Inflammatory macrophage (primary cell): ENCODE measurements at places on chromosomes 13 and 19.

DNA sequence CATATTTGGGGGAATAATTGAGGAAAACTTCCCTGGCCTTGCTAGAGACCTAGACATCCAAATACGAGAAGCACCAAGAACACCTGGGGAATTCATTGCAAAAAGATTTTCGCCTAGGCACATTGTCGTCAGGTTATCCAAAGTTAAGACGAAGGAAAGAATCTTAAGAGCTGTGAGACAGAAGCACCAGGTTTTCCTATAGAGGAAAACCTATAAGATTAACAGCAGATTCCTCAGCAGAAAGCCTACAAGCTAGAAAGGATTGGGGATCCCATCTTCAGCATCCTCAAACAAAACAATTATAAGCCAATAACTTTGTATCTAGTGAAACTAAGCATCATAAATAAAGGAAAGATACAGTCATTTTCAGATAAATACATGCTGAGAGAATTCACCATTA is 114.9 kb downstream of the PIBF1 start:
- no peak for DNase-seq

DNA sequence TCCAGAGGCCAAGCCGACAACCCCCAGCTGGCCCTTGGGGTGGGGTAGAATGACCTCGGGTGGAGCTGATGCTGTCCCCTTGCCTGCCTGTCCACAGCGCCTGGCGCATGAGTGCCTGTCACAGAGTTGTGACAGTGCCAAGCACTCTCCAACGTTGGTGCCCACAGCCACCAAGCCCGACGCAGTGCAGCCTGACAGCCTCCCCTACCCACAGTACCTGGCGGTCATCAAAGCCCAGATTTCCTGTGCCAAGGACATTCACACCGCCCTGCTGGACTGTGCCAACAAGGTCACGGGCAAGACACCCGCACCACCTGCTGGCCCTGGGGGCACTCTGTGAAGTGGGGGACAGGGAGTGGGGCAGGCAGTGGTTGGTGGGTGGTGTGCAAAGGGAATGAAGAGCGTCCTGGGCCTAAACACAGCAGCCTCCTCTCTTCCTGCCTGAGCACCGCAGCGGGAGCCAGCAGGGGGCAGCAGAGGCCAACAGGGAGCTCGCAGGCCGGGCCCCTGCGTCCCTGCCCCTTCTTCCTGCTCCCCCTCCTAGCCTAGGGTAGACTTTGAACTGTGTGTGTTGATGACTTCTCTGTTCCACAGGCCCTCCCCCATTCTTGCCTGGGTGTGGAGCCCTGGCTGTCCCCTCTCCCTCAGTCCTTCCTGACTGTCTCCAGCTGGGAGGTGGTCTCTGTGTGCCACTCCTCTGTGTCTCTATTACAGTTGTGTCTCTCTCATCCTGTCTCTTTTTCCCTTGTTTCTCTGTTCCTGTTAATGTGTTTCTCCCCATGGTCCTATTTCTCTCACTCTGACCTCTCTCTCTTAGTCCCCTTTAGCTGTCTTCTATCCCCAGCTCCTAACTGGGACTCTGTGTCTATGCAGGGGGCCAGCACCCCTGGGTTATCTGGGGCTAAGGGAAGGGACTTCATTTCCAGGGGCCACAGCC is 6.5 kb downstream of the MED29 start:
- DNase-seq: peak; percentile 92

GRCh38 chr19:13091400-13092157 is 11.1 kb downstream of the LYL1 start:
- DNase-seq: no peak

GRCh38 chr19:3809881-3810707 is 23.9 kb upstream of the MATK start:
- DNase-seq: no peak

DNA sequence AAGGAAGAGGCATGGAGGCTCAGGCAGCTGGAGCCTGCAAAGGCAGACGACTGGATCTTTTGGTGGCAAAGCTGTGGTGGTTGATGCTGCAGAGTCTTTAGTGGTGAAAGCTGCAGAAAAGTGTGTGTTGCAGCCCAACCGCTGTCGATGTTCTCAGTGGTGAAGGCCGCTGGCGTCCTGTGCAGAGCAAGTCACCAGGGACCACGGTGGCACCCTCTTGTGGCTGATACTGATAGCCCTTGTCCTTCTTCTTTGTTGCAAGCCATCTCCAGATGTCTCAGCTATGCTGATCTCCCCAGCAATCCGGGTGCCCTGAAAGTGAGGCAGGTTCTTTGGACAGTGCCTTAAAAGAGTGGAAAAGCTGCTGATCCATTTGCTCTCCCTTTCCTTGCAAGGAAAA is 610.9 kb upstream of the PCDH9 start:
- no peak for DNase-seq

DNA sequence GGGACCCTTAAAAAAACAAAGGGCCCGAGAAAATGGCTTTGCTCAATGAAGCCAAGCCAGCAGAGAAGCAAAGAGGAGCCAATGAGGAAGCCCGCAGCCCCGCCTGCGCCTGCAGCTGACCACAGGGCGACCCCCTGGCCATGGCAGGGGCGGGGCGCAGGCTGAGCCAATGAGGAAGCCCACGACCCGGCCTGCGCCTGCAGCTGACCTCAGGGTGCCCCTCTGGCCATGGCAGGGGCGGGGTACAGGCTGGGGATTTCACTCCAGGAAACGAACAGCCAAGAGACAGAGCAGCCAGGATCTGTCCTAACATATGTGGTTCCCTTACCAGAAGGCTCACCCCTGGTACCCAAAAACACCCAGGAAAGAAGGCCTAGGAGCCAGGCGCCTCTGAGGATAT is 101.4 kb downstream of the STK24 start:
- DNase-seq: peak; percentile 80

- DNase-seq: peak; percentile 53
Measured at GRCh38 chr19:14347999-14348889, 33.0 kb upstream of the ADGRE5 start.

DNA sequence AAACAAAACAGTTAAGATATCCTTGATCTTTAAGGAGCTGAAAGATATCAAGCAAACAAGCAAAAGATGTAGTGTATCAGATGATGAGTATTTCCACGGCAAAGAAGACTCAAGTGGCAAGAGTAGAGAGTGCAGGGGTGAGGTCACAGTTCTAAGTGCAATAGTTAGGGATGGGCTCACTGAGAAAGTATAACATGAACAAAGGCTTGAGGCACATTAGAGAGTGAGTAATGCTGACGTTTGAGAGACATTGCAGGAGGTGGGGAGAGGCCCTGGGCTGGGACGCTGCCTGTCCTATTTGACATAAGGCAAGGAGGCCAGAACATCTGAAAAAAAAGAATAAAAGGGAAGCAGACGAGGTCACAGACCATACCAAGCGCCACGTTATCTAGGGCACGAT is 1.4 kb downstream of the DUXA start:
- DNase-seq: no peak

- DNase-seq: no peak
Measured at GRCh38 chr13:46297361-46297811, 85.7 kb downstream of the LRRC63 start.

DNA sequence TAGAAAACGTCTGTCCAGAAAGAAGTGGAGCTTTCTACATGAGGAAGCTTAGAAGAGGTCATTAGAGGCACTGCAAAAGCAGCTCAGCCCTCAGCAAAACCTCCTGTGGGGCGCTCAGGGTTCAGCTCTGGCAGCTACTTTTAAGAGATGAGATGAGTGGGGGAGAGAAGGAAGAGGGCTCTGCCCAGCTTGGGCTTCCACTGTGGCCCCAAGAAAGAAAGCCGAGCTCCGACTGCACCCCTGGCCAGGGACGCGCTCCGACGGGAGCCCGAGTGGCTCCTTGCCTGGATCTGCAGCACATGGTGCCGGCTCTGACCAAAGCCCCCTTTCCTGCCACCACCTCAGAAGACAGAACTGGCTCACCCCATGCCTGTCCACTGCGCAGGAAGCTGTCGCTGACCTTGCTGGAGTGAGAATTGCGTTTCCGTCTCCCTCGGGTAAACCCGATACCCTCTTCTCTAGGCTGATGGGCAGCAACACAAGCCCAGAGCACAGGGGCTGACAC is 36.4 kb downstream of the NAXD start:
- no peak for DNase-seq

GRCh38 chr13:74114202-74114601 is 20.0 kb downstream of the KLF12 start:
- DNase-seq: no peak

GRCh38 chr13:40966298-40966697 is 52.8 kb downstream of the ELF1 start:
- DNase-seq: peak; percentile 95

GRCh38 chr19:3025549-3025886 is 3.6 kb downstream of the TLE2 start:
- no peak for DNase-seq

GRCh38 chr13:98779695-98780094 is 27.2 kb upstream of the SLC15A1 start:
- DNase-seq: no peak

- no peak for DNase-seq
Measured at GRCh38 chr13:67139551-67139950, 90.6 kb downstream of the PCDH9 start.

DNA sequence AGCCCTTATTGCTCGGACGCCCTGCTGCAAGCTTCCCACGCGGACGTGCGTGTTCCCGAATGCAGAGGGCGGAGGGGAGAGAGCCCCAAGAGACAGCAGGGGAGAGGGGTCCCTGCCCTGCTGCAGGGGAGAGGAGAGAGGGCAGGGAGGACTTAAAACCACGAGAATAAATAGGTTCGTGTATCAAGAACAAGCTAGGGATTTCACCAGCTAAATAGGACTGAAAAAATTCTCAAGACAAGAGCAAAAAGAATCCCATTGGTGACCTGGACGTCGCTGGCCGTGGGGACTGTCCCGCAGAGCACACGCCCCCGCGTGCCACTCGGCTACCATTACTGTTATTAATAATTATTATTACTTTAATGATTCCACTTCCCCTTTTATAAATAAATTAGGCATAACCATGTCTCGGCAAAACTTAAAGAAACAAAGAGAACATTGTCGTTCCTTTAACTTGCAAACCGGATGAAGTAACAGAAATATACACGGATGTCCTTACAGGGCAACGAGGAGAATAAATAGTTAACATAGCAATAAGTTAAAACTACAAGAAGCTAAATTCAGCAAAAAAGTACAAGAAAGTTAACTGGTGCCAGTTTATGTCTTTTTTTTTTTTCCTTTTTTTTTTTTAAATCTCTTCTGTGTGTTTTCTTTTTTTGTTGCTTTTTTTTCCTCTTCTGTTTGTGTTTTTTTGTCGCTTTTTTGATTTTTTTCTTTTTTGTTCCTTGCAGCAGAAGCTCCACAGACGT is 16.6 kb downstream of the PRKCSH start:
- DNase-seq: no peak

- peak; percentile 60 for DNase-seq
Measured at GRCh38 chr19:4456476-4456842, 1.1 kb downstream of the UBXN6 start.

- no peak for DNase-seq
Measured at GRCh38 chr19:45476304-45476703, 8.5 kb downstream of the FOSB start.

DNA sequence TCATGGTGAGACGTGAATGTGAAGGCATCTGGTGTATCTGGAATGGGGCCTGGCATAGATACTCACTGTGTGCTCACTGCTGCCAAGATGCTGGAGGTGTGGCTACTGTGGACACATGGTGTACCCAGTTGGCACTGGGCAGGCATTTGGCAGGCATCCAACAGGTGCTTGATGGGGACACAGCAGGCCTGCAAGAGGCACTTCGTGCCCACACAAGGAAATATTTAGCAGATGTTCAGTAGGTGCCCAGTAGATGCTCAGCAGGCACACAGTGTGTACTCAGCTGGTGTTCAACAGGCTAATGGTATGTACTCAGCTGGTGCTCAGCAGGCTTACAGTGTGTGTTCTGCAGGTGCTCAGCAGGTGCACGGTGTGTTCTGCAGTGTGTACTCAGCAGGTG is 14.2 kb downstream of the CRTC1 start:
- DNase-seq: no peak

- peak; percentile 5 for DNase-seq
Measured at GRCh38 chr19:58154287-58154678, 3.7 kb upstream of the ZNF329 start.

DNA sequence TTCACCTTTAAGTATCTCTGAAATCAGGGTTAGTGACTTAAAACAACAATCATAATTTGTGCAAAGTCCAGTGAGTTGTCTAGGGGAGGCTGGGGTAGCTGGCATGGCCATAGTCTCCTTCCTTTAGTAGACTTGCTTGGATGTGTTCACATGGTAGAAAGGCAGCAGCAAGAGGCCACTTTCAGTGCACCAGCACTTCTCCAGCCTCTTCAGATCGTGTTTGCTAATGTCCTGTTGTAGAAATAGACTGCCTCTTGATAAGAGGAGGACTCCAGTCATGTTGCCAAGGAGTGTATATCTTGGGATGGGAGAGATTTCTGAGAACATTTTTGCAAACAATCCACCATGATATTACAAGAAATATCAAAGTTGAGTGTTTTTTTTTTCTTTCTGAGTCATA is 22.9 kb downstream of the WDFY2 start:
- no peak for DNase-seq

DNA sequence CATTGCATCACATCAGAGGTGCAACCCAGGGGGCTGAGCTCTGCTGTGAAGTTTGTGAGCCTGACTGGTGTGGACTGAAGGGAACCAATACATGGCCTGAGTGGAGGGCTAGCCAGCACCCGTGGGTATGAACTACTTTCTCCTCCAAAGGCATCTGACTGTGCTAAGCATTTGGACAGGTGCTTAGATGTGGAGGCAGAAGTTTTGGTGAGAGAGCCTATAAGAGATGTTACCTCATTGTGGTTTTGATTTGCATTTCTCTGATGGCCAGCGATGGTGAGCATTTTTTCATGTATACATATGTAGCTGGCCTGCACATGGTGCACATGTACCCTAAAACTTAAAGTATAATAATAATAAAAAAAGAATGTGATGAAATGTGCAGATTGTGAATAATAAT is 46.9 kb downstream of the TEX29 start:
- no peak for DNase-seq

DNA sequence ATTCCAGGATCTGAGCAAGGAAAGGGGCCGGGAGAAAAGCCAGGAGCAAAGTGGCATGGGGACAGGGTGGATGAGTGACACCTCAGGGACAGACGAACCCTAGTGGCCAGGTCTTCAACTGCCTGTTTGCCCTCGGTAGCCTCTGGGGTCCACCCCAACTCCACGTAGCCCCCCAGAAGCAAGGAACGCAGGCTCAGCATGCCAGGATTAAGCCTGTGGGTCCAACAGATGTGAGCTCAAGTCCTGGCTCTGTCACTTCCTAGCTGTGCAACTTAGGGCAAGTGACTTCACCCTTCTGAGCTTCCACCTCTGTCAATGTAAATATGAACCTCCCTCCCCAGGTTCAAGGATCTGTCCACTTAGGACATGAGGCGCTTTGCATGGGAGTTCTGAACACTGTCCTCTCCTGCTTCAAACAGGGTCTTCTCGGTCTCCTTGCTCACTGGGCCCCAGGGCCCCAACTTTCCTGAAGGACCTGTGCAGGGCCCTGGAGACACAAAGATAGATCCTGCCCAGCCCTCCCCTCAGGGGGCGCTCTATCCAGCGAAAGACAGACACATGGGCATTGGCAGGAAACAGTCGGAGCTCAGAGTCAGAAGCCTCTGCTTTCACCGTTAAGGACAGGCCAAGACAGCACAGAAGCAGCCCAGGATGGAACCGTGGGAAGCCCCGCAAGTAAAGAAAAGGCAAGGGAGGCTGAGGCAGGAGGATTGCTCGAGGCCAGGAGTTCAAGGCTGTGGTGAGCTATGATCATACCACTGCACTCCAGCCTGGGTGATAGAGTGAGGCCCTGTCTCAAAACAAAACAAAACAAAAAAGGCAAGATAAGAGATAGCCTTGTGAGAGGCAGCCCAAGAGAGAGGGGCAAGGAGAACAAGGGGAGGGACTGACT is 13.2 kb downstream of the SYDE1 start:
- no peak for DNase-seq
